Activated naive CD4-positive, alpha-beta T cell treated with anti-CD3 and anti-CD28 coated beads, Interleukin-2, amount 10 ng/mL, durations not matched to agents 7 days and 5 days (primary cell): ENCODE measurements at places on chromosomes 2 and 18.

DNA sequence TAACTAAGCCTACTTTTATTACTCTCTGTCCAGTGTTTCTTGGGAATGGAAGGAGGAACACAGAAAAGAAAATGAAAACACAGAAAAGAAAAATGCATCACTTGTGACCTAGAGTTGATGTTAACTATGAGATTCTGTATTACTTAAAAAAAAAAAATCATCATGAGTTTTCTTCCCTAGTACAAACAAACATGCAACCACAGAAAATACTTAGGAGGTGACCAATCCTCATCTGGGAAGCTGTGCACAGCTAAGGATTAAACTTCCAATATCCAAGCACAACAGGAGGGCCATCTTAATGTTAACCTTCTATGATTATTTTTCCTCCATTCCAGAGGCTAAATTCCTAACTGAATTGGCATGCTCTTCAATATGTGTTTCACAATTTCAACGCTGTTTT, 1140.4 kb downstream of the LRP1B start:
- DNase-seq, result no peak

DNA sequence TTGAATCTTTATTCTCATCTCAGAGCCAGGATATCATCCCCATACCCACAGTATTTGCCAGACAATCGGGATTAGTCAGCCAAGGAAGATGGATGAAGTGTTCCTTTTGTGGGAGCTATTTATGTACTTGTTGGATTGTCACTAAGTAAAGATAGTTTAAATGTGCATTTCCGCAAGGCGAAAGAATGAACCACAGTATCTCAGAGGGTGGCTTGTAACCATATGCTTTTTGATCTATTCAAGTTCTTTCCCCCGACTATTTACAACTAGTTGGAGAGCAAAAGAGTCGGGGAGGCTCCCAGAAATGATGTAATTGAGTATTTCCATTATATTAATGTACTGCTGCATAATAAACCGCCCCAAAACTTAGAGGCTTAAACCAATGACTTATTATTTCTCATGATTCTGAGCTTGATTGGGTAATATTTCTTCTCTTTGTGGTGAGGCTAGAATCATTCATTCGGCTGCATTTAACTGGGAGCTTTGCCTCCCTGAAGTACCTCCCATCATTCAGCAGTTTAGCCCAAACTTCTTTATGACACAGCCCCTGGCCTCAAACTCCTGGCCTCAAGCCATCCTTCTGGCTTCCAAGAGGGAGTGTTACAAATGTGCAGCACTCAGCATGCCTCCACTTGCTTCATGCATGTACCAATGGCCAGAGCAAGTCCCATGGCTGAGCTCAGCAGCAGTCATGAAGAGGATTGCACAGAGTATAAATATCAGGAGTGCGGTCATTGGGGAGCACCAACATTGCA, 423.7 kb downstream of the METTL4 start:
- DNase-seq, result no peak

- no peak for DNase-seq
These were observed 1110.8 kb downstream of the CBLN2 start for GRCh38 chr18:71433373-71433772.

DNA sequence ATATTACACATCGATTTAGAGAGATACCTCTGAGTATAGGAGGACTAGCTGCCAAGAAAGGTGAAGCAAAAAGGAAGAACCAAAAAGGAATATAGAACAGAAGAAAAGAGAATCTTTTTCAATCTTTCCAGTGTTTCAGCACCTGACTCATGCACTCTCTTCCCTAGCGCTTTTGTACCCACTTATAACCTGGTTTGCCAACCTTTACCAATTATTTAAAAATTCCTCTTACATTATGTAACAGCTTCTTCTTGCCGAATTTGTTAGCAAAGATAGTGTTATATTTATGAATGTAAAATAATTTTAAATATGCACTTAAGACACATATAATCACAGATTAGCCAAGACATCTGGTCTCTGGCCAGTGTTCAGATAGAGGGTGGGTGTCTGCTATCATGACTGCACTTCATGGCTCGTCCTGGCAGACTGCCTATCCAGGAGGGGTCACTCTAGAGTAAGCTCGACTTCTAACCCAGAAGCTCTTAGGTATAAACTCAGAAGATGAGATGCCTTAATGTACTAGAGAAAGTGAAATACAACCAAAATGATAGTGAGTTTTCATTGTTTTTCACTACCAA, 122.9 kb downstream of the ATAD2B start:
- no peak for DNase-seq

DNA sequence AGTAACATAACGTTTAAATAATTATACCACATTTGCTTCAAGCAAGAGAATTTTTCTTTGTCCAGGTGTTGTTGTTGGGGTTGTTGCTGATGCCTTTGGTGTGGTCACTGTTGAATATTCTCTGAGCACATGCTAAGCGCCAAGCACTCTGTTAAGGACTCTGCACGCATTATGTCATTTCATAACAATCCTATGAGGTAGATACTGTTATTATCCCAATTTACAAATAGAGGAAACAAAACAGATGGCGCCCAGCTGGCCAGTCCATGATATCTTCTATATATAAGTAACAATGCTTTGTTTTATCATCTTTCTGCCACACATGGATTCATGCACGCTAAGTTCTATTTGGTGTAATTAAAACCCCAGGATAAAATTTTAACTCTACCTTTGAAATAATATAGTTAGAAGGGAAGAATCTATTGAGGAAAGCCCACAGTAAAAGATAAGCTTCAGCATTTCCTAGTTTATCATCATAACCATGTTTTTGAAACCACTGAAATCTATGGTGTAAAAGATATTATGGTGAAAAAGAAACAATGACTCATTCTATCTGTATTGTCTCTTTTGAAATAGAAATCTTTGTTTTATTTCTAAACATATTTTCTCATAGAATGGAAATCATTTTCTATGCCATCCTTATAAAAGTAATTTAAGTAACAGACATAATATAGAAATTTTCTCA, 199.7 kb downstream of the PID1 start:
- no peak for DNase-seq

DNA sequence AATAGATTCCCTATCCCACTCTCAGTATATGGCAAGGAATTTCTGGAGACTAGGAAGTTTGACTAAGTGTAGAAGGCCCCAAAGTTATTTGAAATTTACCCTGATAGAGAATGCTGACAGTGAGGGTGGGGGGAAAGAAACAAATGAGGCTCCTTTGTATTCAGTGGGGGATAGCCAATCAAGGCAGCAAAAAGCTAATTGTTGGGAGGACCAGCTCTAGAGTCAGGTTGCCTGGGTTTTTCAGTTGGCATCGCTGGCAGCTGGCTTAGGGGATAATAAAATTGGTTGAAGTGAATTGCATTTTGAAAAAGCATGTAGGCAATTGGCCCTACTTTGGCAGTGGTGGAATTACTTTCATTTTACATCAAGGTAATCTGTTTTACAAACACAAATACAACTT, 79.4 kb upstream of the STAM2 start:
- DNase-seq, result no peak

DNA sequence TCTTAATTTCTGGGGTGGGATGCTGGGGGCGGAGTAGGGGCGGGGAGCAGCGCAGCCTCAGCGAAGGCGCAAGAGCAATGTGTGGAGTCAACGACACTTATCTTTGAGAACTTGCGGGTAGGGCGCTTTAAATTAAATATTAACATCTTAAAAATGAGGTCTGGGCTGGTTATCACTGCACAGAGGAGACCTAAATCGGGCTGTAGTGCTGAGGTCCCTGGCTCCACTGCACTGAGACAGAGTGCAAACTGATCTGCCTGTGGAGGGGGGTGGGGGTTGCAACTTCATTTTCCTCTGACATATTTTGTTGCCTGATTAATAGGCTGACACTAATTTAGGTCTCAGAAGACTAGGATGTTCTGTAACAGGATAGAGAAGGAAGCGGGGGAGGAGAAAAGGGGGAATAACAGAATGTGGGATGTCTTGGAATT, 253.0 kb upstream of the FANCL start:
- no peak for DNase-seq

DNA sequence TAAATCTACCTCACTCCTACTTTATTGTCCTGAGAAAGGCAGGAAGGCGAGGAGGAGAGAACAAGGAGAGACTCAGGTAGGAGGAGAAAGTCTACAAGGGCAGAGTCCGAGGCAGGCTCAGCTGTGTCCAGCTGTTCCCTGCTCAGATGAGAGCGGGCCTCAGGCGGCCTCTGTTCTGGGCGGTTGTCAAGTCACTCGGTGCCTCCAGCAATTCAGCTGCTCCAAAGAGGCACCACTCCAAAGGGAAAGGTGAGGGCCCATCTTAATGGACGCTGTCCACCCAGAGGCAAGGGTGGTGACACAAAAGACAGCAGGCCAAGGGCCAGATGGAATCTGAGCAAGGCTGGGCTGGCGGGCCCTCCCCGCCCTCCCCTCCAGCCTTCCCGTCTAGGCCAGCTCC, 101.4 kb upstream of the EPAS1 start:
- DNase-seq, result no peak

GRCh38 chr18:5894611-5895298, 567 bp downstream of the TMEM200C start:
- DNase-seq, result no peak

DNA sequence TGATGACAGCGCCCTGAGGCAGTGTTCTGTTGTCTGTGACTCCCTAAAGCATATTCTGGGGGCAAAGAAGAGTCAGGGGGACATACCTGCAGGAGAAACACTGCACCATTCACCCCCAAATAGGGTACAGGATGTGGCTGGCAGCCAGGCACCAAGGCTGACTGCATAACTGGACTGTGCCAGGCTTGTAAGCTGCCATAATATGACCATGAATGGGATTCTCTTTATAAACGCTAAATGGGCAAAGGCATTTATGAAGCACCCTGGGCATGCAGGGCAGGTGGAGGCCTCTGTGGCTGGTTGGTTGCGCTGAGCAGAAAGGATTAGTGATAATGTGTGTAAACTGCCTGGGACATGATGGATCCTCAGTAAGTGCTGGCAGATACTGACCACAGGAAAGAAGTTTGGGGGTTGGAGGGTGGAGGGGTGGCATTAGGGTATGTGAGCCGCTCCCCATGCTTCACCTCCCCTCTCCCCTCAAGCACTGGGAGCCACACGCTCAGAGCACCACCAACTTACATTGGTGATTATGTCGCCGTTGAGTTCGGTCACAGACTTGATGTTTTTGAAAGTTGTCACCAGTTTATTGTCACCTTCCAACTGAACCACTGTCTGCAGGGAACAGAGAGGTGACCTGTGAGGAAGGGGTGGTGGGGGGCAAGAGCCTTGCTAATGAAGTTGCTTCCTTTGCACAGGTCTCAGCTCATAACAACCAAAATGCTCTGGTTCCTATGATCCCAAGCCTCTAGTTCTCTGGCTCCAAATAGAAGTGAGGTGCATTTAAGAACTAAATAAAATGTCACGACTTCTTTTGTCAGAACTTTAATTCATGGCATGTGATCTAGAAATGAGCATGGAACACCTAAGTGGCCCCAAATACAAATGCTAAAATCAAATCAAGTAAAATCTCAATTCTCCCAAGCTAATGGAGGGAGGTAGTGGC, 3.6 kb downstream of the FABP1 start:
- DNase-seq, result no peak

DNA sequence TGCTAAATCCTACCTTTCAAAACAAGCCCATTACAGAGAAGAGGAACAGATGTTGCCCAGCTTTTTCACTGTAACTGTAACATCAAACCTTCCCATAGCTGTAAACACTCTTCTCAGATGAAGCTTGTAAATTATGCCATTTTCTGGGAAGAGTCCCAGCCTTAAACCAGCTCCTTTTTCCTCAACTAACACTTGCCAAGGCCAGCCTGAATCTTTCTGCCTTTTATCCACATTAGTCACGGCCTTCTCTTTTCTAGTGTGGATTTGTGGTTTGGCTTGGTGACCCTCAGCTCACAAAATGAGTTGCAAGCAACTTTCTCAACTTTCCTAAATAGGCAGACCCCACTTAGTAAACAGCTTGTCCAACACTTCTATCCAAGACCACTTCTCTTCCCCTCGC, 90.2 kb downstream of the CABLES1 start:
- DNase-seq, result no peak

- DNase-seq, result no peak
These were observed 250.4 kb upstream of the DSEL start for GRCh38 chr18:67766930-67767329.

- DNase-seq, result no peak
These were observed 20.4 kb upstream of the TMEM247 start for GRCh38 chr2:46458763-46459500.

DNA sequence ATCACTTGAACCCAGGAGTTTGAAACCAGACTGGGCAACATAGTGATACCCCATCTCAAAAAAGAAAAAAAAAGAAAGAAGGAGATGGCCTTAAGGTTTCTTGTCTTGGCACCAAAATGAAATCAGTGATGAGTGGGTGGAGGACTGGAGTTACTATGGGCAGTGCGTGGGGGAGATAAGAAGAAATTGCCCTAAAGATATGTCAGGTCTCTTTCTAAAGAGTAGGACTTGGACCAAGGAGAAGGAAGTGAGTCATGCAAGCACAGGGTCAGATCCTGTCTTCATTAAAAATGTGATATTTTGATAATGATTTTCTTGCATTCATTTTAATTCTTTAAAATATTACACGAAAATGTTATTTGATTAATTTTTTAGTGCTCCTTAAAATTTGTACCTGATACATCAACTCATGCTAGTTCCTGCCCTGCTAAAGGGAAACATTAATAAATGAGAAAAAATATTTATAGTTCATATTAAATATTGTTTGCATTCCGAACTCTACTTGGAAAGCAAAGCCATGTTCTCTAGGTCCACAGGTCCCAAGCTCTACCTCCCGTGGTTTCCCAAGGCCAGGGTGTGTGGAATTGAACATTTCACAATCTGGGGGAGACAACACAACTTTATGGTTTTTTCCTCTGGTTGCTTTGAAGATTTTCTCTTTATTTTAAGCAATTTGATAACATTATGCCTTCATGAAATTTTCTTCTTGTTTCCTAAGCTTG, 62.6 kb upstream of the CTLA4 start:
- DNase-seq, result no peak

DNA sequence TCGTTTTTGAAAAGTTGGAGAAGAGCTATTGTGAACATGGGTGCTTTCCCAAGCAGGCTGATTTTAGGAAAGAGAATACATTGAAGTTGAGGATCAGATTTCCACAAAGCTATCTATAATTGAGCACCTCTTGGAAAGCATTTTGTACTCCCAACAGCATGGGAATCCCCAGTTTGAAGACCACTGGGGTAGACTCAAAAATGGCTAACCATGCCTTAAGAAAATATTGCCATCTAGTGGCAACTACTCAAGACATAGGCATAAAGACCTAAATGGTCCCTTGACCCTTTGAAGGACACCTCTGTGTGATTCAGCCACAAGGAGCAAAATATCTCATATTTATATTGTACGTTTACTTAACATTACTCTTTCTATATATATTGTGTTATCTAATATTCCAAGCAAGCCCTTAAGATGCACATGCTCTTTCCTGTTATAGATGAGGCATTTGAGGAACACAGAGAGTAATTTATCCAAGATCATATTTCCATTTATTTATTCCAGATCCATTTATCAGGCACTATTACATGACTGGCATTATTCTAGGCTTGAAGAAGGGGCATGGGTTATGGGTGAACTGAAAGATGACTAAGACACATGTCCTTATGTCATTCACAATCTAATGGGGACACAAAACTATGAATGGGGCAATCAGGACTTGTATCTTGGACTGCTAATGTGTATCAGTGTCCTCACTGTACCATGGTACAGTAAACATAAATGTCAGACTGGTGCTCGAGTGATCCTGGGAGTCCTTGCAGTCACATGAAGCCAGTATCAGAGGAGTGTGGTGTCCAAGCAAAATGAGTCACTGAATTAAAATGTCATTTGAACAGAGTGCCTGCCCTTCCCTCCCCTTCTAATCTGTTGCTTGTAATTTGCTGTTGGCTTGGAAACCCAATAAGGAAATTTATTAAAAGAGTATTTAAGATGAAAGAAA, 121.0 kb upstream of the XPO1 start:
- no peak for DNase-seq

- no peak for DNase-seq
These were observed 384.3 kb downstream of the PIK3C3 start for GRCh38 chr18:42339372-42339771.
